ENCODE measurements at places on chromosomes 12 and 14. TPM values are rescaled to one million over a fixed set of nuclear protein-coding genes. Genes with fewer than 3 reads are reported as not detected.

CCDC59 gene
- polyA plus RNA-seq, result 43.2 TPM

GSC gene
- 0.71 TPM for polyA plus RNA-seq

DEPDC4 gene
- 1.8 TPM for polyA plus RNA-seq

FIGNL2 gene
- polyA plus RNA-seq, result 1.6 TPM

VRTN gene
- polyA plus RNA-seq, result not detected

SENP1 gene
- 14.1 TPM for polyA plus RNA-seq

CTSG gene
- 2.6 TPM for polyA plus RNA-seq

TSHR gene
- 0.43 TPM for polyA plus RNA-seq

MYH6 gene
- 4.4 TPM for polyA plus RNA-seq

MSI1 gene
- 3.9 TPM for polyA plus RNA-seq

LRTM2 gene
- polyA plus RNA-seq, result 0.47 TPM

ACVR1B gene
- polyA plus RNA-seq, result 16.6 TPM

ZNF385A gene
- polyA plus RNA-seq, result 11.3 TPM

TAS2R8 gene
- not detected for polyA plus RNA-seq

HELB gene
- 1.8 TPM for polyA plus RNA-seq

BDKRB1 gene
- 0.99 TPM for polyA plus RNA-seq

KRT83 gene
- not detected for polyA plus RNA-seq

FZD10 gene
- 12.0 TPM for polyA plus RNA-seq

PRR4 gene
- 3.3 TPM for polyA plus RNA-seq

ENTPD5 gene
- 13.9 TPM for polyA plus RNA-seq

ACSM4 gene
- 0.11 TPM for polyA plus RNA-seq

SNX6 gene
- 64.2 TPM for polyA plus RNA-seq

OAS3 gene
- polyA plus RNA-seq, result 6.1 TPM

C12orf54 gene
- polyA plus RNA-seq, result 0.25 TPM

MBD6 gene
- 32.9 TPM for polyA plus RNA-seq

COX8C gene
- 0.25 TPM for polyA plus RNA-seq

TAS2R31 gene
- polyA plus RNA-seq, result 1.4 TPM

ABCD2 gene
- 0.12 TPM for polyA plus RNA-seq

AHNAK2 gene
- polyA plus RNA-seq, result 13.6 TPM

STYX gene
- 11.3 TPM for polyA plus RNA-seq

INHBC gene
- polyA plus RNA-seq, result 0.12 TPM

RAB3IP gene
- polyA plus RNA-seq, result 9.0 TPM

TPH2 gene
- not detected for polyA plus RNA-seq

LALBA gene
- not detected for polyA plus RNA-seq

NAV3 gene
- 20.5 TPM for polyA plus RNA-seq

OTUB2 gene
- polyA plus RNA-seq, result 1.0 TPM

TMEM132D gene
- 0.74 TPM for polyA plus RNA-seq

SLCO1A2 gene
- polyA plus RNA-seq, result not detected

GALNT16 gene
- polyA plus RNA-seq, result 31.1 TPM

CDH24 gene
- polyA plus RNA-seq, result 6.2 TPM

RNFT2 gene
- 1.7 TPM for polyA plus RNA-seq

GPR135 gene
- 1.6 TPM for polyA plus RNA-seq

COCH gene
- 5.8 TPM for polyA plus RNA-seq

PMEL gene
- 1.2 TPM for polyA plus RNA-seq

NGB gene
- polyA plus RNA-seq, result not detected

TMEM30B gene
- 2.3 TPM for polyA plus RNA-seq

SERPINA5 gene
- not detected for polyA plus RNA-seq

MIP gene
- not detected for polyA plus RNA-seq

TAS2R46 gene
- polyA plus RNA-seq, result not detected

A2M gene
- 343 TPM for polyA plus RNA-seq

USP15 gene
- 33.3 TPM for polyA plus RNA-seq

SMCO2 gene
- polyA plus RNA-seq, result not detected

TRAFD1 gene
- 28.8 TPM for polyA plus RNA-seq
